CD4-positive, alpha-beta T cell treated with Interleukin-15 for 4 hours (primary cell): ENCODE measurements at places on chromosomes 16 and 17.

GRCh38 chr16:69474408-69474807 lies 50.0 kb downstream of the CYB5B start:
- no peak for DNase-seq

DNA sequence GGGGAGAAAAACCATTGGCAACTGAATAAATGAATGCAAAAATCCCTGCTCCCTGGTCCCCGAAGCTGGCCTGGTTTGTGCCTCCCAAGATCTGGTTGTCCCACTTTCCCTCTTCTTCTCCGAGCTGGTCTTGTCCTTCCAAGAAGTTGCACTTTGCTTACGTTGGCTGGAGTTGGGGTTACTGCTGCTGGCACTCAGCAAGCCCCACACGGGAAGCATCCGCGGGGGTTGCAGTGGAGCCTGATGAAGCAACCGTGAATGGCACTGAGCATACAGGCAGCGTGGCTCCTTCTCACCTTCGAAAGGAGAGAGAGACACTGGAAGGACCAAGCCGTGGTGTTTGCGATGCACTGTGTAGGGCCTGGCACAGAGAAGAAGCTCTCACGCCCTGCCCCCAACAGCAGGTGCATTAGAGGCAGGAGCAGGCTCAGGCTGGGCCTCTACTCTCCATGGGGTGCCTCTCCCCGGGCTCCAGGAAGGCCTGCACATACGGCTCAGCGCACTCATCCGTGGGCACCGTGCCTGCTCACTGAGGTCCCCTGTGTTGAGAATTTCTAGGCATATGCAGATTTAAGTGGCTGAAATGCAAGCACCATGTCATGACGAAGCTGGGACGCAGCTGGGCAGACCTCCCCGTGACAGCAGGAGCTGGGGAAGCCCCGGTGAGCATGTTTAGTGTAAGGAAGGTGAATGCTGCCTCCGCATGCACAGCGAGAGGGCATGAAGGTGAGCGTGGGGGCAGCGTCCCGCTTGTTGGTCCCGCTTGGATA lies 12.1 kb downstream of the CA5A start:
- no peak for DNase-seq

GRCh38 chr17:50290933-50291332 lies 16.7 kb downstream of the TMEM92 start:
- DNase-seq: no peak

DNA sequence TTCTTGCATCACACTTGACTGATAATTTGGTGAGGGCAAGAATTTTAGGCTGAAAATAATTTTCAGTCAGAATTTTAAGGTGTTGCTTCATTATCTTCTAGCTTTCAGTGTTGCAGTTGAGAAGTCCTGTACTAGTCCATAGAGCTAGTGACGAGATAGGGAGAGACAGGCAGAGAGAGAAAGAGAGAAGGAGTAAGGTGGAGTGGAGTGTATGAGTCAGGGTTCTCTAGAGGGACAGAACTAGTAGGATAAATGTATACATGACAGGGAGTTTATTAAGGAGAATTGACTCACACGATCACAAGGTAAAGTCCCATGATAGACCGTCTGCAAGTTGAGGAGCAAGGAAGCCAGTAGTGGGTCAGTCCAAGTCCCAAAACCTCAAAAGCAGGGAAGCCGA lies 127.2 kb downstream of the UTP18 start:
- DNase-seq: no peak

DNA sequence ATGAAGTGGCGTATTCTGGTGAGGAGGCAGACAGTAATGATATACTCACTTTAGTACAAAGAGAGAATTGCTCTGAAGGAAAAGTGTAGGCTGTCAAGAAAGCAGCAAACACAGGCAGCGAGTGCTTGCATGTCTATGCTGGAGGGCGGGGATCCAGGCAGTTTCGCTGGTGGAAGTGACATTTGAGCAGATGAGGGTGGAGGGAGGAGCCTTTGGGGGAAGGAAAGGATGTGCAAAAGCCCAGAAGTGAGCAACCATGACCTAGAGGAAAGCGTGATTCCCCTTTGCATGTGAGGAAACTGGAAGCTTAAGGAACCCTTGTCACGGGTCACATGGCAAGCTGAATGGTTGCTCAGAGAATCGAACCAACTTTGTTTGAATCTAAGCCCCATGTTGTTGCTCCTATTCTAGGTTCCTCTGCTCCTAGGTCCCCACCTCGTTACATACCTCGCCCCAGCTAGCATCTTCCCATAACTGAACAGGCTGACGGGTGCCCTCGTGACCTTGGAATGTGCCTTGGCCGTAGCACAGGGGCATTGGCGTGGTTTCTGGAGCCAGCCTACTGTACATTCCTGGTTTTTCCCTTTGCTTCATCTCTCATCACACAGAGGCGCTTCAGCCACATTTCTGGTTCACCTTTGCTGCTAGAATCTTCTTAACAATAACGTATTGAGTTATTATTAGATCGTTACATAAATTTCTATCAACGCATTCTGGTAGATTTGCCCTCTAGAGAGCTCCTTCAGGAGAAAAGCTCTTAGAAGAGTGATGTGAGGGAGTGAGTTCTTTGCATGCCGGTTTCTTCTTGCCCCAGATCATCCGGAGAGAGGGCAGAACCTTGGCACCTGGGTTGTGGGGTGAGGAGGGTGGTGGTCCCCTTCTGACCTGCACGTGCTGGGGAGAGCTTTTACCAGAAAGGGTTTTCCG lies 191.8 kb downstream of the SNX29 start:
- DNase-seq: no peak

- DNase-seq: no peak
Measured at GRCh38 chr17:52297230-52298010, 138.9 kb upstream of the CA10 start.

- DNase-seq: no peak
Measured at GRCh38 chr17:57622683-57623433, 122.2 kb downstream of the CCDC182 start.

- no peak for DNase-seq
Measured at GRCh38 chr16:87556941-87557459, 45.3 kb upstream of the JPH3 start.

DNA sequence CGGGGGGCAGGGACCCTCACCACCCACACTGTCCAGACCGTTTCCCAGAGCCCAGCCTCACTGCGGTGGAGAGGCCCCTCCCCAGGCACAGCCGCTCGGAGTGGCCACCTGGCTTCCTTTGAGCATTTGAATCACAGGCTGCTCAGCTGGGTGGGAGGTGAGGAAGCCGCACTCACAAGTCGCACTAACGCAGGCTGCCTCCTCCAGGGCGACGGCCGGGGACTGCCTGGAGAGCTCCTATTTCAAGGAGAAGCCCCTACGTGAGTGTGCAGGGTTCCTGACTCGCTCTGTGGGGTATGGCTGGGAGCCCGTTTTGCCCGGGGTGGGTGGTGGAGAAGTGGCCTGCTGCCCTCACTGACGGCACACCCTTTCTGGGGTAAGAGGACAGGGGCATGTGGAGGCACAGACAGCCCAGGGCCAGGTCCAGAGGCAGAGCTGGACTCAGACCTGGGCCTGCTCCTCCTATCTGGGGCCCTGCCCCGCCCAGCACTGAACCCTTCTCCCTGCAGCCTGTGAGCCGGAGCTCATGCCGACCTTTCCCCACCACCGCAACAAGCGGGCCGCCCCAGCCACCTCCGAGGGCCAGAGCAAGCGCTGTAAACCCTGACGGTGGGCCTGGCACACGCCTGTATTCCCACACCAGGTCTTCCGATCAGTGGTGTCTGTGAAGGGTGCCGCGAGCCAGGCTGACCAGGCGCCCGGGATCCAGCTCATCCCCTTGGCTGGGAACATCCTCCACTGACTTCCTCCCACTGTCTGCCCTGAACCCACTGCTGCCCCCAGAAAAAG lies 6.2 kb downstream of the SPATA2L start:
- DNase-seq: no peak

DNA sequence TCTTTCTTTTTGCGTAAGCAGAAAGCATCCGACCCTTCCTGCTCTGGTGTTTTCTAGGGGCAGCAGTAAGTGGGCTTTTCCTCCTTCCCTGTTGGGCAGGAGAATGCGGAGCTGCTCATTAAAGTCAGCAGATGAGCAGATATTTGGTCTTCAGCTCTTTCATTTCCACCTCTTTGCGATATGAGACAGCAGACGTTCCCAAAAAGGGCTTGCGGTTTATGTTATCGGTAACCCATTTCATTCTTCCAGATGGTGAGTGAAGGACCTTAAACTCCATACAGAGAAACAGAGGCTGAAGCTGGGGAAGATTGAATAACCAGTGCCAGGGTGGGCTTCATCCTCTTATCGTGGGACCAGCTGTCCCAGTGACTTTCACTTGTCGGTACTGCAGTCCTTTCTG lies 40.7 kb downstream of the KSR1 start:
- DNase-seq: no peak

DNA sequence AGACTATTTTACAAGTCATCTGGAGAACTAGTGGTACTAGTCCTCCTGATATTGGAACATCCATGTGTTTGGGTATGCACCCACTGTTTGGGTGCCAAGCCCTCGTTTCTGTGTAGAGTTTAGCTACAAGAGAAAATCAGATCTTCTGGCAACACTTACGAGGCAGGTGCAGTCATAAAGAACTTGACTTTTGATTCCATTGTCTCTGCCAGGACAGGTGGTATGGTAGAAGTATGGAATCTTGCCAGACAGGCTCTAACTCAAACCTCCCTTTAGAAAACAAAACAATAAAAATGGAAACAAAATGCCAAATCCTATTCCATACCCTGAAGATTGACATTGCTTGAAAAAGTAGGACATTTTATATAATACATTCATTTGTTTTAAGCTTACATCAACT lies 16.0 kb downstream of the RNF43 start:
- no peak for DNase-seq

- no peak for DNase-seq
Measured at GRCh38 chr17:40074871-40075200, 12.1 kb downstream of the THRA start.

GRCh38 chr17:8951206-8951605 lies 14.3 kb downstream of the PIK3R5 start:
- DNase-seq: no peak

GRCh38 chr16:17647879-17648872 lies 177.4 kb upstream of the XYLT1 start:
- no peak for DNase-seq

- no peak for DNase-seq
Measured at GRCh38 chr16:82805866-82806265, 179.1 kb downstream of the CDH13 start.

- no peak for DNase-seq
Measured at GRCh38 chr16:56300891-56301850, 109.9 kb downstream of the GNAO1 start.

DNA sequence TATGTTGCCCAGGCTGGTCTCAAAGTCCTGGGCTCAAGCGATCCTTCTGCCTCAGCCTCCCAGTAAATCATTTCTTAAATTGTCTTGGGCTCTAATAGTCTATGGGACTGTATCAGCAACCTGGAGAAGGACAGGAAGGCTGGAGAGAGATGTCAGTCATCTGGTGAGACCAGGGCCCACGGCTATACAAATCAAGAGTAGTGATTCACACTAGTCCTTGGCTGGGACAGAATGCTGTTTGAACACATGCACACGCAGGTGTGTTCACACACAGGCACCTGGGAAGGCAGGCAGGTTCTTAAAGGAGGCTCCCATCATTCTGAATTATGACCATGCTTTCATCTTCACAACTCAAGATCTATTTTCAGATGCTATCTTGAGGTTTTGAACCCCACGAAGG lies 14.1 kb downstream of the NQO1 start:
- no peak for DNase-seq

- DNase-seq: no peak
Measured at GRCh38 chr17:53142890-53143289, 679.8 kb upstream of the KIF2B start.

DNA sequence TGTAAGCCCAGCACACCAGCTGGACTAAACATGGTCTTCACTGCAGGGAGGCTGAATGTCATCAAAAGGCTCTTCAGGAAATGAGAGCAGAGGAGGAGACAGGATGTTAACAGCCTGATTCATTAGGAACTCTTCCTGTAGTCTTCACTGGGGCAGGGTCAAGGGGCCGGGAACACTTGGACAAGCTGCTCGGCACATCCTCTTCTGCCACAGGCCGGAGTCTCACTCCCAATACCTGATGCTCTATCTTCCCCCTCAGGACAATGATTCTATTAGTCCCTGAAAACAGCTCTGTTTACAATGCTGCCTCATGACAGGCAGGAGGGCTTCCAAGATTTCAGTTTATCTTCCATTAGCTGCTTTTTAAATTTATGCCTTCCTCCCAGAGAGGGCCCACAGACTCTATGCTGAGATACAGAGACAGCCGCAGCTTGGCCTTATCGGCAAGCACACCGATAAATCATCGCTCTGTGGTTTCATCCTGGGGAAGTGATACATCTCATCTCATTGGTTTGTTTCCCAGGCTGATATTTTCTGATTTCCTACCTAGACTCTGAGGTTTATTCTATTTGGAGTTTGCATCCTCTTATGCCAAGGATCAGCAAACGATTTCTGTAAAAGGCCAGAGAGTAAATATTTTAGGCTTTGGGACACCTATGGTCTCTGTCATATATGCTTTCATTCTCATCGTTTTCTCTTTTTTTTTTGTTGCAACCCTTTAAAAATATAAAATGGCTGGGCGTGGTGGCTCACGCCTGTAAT lies 214.0 kb upstream of the ASIC2 start:
- DNase-seq: no peak

- peak; percentile 96 for DNase-seq
Measured at GRCh38 chr17:81871387-81872230, 472 bp upstream of the ARHGDIA start.

- DNase-seq: peak; percentile 42
Measured at GRCh38 chr16:89841275-89841674, 13.0 kb downstream of the SPIRE2 start.

- no peak for DNase-seq
Measured at GRCh38 chr17:37494401-37494831, 4.7 kb downstream of the DUSP14 start.

- DNase-seq: no peak
Measured at GRCh38 chr17:50634224-50634914, at the start of gene ABCC3. TSS of gene ABCC3 (plus strand) at chr17:50634881. CDS start at chr17:50634937, 56 bp downstream.

GRCh38 chr17:30379303-30379902 lies 676 bp downstream of the CPD start:
- peak; percentile 18 for DNase-seq

DNA sequence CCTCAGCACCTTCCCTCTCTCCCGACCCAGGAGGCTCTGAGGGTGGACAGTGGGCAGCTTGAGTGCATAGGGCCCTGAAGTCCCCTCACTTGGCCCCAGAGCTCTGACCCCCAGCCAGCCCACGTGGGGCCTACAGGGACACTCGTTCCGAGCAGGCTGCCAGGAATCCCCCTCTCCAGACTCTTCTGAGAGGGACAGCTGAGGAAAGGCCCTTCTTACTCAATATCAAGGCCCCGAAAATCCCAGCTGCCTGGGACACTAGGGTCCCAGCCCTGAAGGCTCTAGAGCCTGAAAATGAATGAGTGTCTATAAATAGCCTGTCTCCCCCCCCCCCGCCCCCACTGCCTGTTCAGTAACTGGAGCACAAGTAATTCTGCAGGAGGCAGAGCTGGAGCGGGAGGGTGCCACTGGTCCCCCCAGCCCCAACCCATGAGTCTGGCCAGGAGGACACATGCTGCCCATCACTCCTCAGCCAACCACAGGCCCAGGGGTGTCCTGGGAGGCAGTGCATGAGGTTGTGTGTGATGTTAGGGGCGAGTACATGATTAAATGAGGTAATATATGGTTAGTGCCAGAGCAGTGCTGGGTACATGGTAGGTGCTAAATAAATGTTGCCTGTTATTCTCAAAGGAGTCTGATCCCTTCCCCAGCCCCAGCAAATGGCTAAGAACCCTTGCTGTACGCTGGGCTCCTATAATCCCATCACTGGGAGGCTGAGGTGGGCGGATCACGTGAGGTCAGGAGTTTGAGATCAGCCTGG lies 11.6 kb downstream of the ADAM11 start:
- DNase-seq: no peak
